ENCODE measurements at places on chromosomes 4 and X. TPM values are rescaled to one million over a fixed set of nuclear protein-coding genes. Genes with fewer than 3 reads are reported as not detected.
A peak's percentile ranks its signal among the peaks of the same experiment; 100 is the strongest.

Gene VAMP7
- 49.9 TPM for total RNA-seq

GRCh38 chr4:53227451-53227850 is 138.4 kb downstream of the SCFD2 start:
- DNase-seq = no peak

Gene F8A3
- total RNA-seq = 0.88 TPM

DNA sequence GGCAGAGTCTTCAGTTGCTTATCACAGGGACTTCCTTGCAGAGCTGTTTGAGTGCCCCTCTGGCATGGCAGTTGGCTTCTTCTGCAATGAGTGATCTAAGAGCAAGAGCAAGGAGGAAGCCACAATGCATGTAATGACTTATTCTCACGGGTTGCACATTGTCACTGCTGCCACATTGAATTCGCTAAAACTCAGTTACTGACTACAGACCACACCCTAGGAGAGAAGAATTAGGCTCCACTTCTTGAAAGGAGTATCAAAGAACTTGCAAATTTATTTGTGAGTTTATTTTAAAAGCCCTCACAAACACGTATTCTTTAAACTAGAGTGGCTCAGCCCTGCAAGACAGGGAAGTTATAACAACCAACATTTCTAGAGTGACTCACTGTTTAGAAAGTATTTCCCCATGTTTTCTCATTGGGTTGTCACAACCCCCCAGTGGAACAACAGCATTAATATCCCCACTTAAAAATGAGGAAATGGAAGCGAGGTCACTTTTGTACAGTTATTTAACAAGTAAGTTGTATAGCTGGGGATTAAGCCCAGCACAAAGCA is 32.4 kb upstream of the RBPJ start:
- peak; percentile 77 for DNase-seq

- DNase-seq = peak; percentile 26
Observed at GRCh38 chr4:85748654-85749053, 273.7 kb downstream of the ARHGAP24 start.

Measured in osteoblast (primary cell).